Stimulated activated CD8-positive, alpha-beta memory T cell treated with anti-CD3 and anti-CD28 coated beads, Interleukin-15, amount 100 ng/mL, for 48 hours (primary cell): ENCODE measurements at places on chromosomes 6 and 20.
A peak's percentile ranks its signal among the peaks of the same experiment; 100 is the strongest.

DNA sequence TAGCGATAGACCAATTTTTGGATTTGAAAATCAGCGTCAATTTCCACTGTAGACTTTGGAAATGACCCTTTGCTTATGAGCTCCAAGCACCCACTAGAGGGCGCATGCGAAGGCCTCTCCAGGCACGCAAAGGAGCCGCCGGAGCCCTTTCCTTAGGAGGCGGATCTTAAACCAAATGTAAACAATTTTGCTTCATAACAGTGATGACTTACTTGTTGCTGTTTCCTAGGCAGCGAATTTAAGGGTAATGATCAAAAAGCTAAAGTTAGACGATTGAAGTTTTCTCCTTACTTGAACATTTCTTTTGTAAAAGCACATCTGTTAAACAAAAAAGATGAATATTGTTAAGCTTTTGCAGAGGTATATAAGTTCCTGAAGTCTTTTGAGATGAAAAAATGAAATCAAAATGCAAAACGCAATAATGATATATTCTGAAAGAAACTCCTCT lies 29.2 kb upstream of the EXOC2 start:
- DNase-seq = peak; percentile 59

- no peak for DNase-seq
Observed at GRCh38 chr6:157290797-157291196, 32.5 kb downstream of the TMEM242 start.

GRCh38 chr6:148874698-148875293 lies 128.0 kb downstream of the UST start:
- no peak for DNase-seq

DNA sequence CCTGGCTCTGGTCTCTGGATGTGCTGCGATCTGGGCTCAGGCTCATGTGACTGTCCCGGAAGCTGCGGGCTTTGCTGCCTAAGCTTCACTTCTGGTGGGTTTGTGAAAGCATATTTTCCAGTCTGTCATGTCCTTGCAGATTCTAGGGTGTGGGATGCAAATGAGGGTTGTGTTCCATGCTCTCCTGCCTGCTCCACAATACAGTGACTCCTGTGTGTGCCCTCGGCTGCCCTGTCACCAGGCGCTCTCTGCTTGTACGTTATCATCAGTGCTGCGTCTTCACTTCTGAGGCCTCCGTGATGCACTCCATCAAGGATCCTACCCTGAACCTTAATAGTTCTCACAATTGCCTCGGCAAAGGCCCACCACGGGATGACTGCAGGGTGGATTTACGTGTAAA lies 84.2 kb downstream of the TTLL2 start:
- DNase-seq = no peak

DNA sequence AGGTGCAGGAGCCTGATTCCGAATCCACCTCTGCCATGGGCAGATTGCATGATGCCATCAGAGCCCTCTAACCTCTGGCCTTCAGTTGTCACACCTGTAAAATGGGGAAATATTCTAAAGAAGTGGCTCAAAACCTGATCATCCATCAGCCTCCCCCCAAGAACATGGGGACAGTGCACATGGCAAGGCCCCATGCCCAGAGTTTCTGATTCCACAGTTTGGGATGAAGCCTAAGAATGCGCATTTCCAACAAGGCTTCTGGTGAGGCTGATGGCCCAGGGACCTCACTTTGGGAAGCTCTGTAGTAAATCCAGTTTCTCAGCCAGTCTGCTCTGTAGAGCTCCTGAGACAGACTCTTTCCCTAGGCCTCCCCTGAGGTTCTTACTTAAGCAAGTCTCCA lies 119.9 kb upstream of the CD93 start:
- no peak for DNase-seq

- no peak for DNase-seq
Observed at GRCh38 chr20:15248618-15249395, 911.4 kb upstream of the FLRT3 start.

DNA sequence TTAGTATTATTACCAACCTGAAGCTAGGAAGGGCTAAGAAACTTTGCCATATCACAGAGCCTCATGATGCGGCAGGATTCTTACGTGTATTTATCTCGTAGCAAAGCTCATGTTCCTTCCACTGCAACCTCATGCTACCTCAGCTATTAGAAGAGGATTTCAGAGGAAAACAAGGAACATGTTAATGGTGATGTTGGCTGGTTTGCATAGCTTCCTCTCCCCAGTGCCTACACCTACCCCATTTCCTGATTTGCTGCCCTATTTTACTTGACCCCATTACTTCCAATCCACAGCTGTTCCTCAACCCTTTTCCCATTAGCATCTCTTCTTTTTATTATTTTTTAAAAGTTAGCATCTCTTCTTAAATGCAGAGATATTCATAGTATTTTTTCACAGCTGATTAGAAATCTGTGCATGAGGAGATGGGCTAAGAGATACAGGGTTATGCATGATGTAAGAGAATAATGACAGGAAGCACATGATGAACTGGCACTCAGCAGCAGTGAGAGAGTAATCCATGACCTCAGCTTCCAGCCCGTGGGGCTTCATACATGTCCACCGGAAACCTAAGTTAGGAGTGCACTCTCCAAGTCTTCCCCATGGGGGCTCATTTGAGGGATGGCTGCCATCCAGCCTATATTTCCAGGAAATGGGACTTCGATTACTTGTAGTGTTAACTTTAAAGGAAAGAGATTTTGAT lies 106.1 kb upstream of the ASF1A start:
- DNase-seq = no peak

DNA sequence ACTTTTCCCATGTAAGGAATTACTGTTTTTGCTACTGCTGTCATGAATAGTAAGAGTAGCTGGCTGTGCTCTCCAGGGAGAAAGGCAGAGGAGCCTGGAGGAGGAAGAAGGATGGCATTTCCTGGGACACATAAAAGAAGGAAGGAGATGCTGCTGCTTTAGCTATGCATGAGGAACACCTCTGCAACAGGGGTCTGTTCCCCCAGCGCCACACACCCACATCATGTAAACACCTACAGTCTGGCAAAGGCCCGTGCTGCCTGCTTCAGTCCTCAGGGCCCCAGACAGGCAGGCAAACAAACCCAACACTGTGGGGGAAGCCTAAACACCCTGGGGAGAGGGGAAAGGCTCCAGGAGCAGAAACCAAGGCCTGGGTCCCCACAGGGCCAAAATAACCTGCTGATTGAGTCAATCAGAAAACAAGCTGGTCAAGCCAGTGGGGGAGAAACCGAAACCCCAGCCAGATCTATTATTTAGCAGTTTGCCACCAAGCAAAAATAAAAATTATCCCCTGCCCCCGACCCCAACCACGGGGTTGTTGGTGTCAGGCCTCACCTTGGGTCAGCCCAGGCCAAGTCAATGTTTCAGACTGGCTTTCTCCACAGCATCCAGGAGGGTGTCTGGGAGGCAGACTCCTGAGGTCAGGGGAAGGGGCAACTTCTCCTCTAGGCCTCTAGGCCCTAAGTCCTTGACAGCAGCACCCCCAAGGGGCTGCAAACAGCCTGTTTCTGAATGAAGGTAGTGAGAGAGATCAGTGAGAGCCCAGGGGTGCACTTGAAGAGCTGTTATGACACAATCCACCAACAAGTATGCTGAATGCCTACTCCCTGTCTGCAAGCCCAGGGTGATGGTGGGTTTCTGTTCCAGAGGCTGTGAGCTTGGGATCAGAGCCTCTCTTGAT lies 34.6 kb upstream of the SCUBE3 start:
- no peak for DNase-seq
